Hair follicular keratinocyte (primary cell): ENCODE measurements at places on chromosomes 7 and 10. TPM values are rescaled to one million over a fixed set of nuclear protein-coding genes. Genes with fewer than 3 reads are reported as not detected.

The ITIH2 gene
- not detected in 2 replicates for total RNA-seq

The RABGEF1 gene
- 24.1 and 32.0 TPM in 2 replicates for total RNA-seq

The PKD2L1 gene
- not detected in 2 replicates for total RNA-seq

The AVL9 gene
- 18.0 and 18.5 TPM in 2 replicates for total RNA-seq
